ENCODE measurements at places on chromosomes 4 and X.
A peak's percentile ranks its signal among the peaks of the same experiment; 100 is the strongest.

GRCh38 chr4:176641237-176641636 lies 151.5 kb downstream of the VEGFC start:
- no peak for DNase-seq

GRCh38 chr4:53130896-53131561 lies 234.8 kb downstream of the SCFD2 start:
- no peak for DNase-seq

GRCh38 chr4:56060036-56060435 lies 111.3 kb downstream of the CEP135 start:
- DNase-seq: no peak

- DNase-seq: no peak
Observed at GRCh38 chrX:147764868-147765267, 146.9 kb upstream of the FMR1 start.

- DNase-seq: no peak
Observed at GRCh38 chrX:116277351-116278225, 107.0 kb downstream of the AGTR2 start.

DNA sequence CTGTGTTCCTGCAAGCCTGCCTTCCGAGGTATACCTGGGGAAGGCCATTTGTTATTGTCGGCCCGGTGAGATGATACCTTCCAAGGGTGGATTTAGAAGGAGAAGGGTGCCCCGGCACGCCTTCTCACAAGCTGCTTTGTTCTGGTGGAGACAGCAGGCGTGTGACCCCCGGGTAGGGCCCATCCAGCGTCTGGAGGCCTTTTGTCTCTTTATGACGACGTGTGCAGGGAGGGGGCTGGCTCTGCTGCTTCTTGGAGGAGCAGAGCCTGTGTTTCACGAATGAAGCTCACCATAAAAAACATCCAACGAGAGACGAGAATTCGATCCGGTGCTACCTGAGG lies 45.3 kb downstream of the SHOX start:
- peak; percentile 26 for DNase-seq

DNA sequence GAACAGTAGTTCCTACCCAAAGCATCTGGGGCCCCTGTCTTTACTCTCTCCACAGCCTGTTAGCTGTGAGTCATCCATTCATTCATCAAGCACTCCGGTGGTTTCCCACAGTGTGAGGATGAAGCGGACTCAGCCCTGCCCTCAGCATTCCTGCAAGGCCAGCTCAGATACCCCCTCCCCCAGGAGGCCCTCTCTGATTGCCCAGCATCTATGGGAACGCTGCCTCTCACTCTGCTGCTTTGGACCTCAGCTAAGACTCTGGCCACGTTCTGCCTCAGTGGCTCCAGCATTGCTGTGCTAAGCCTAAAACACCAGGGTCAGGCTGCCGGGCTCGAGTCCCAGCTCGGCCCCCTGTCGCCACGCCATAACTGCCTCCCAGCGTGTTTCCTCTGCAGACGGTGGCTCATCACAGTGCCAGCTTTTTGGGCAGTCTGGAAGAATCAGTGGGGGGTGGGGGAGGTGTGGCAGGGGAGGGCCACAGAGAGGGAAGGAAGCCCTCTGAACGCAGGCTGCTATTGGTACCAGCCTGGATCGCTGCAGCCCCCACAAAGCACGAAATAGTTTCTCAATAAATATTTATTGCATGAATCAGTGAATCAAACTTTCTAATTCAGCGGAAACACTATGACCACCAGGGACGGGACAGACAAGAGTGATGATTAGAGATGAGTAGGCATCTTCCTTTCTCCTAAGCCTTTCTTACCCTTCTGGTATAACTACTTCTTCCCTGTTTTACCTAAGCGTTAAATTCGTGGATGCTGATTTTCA lies 74.4 kb downstream of the SORCS2 start:
- DNase-seq: peak; percentile 86

DNA sequence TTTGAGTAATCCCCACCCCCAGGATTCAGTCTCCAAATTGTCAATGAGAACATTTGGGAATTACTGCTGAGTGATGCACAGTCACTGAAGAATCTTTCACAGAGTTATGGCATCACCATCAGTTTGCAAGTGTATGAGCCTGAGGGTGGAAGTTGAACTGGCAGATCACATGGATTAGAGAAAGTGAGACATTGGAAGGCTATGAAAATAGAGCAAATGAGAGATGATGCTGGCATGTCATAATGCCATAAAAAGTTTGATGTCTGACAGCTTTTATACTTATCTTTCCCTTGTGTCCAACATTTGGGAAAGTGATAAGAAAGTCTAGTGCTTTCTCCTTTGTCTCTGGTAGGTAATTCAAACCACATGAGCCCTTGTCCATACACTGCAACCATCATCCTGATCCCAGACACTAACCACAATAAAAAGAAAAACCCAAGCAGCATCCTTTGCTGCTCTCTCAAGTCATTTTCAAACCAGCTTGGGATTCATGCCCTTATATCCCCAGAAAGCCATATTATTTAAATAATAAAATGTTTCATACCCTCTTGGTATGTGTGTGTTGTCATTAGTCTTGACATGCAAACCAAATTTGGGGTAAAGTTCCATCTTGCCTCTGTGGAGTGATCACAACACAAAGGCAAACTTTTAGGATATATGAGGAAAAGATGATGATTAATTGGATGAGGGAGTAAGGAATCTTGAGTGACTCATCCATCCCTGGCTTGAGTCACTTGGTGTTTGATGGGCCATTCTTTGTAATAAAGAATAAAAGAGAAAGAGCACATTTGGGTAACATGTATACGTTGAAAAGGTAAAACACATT lies 438.9 kb downstream of the GRXCR1 start:
- no peak for DNase-seq

DNA sequence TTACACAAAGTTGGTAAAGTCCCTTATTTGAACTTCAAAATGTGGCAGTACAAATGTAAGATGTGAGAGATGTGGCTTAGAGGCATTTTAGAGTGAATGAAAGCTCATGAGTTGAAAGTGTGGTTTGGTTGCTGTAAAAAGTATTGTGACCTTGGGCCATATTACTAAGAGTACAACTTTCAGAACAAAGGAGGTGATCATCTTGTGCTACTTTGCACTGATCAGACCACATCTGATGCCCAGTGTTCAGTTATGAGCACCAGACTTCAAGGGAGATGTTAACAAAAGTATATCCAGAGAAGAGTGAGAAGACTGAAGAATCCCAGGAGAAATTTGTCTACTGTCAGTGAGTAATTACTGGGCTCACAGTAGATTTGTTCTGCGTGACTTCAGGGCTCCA lies 30.2 kb downstream of the NLGN3 start:
- no peak for DNase-seq

DNA sequence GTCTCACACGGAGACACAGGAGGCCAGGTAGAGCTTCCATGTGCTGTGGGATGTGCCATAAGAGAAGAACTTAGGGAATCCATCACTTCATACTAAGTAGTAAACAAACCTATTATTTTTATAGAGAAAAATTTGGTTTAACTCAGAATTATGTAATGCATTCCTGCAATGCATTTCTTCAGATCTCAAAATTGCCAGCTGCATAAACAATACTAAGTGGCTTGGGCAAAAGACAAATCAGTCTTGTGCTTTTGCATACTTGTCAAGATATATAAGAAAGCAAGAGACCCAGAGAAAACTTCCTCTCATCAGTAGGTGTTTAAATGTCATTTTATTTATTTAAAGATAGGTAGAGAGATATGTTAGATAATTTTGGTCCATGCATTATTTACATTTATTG lies 382.1 kb upstream of the CTSO start:
- DNase-seq: no peak

DNA sequence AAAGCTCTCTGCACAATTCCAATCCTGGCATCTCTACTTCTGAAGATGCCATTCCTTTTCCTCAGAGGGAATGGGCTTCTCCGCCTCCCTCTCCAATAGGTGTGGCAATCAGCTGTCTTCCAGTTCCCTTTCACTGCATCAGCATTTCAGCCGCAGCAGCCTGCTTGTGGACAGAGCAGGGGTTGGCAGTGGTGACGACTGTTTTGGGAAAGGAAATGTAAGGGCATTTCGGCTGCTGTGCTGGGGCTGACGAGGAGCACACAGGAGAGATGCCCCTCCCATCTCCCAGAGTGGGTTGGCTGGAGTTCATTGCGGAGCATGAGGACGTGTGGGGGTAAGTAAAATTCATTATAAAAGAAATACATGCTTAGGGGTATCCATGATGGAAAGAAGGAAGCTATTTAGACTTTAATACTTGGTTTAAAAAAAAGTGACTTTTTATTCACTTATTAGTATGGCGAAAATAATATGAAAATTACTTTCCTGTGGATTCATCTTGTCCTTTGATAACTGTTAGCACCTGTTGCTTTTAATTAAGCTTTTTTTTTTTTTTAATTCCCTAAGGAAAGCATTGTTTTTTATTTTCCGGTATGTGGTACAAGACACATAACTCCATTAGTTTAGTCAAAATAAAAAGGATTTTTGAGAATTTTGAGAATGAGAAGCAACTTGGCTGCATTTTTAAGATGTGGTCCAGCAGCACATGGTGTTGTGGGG lies at the start of gene LIMCH1:
LIMCH1 (plus strand) TSS at position 141 of the 717 bp plus-strand sequence. CDS start 67,839 bp downstream, outside the sequence.
- DNase-seq: peak; percentile 79

DNA sequence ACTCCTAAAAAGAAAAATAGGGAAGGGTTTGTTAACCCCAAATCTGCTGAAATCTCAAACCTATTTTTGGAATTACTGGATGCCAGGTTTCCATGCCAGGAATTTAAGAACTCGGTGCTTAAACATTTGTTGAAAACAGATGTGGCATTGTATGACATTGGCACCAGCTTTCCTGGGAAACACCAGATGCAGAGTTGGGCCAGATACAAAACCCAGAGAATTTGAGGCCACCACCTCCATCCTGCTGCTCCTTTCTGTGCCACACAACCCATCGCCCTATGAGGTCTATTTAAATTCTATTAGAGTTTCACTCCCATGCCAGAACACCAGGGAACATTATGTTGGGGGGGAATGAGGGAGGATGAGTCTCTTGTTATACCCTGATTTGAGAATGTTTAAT lies 71.7 kb downstream of the ARAP2 start:
- no peak for DNase-seq

GRCh38 chr4:117623326-117623725 lies 411.0 kb upstream of the NDST3 start:
- DNase-seq: peak; percentile 25

DNA sequence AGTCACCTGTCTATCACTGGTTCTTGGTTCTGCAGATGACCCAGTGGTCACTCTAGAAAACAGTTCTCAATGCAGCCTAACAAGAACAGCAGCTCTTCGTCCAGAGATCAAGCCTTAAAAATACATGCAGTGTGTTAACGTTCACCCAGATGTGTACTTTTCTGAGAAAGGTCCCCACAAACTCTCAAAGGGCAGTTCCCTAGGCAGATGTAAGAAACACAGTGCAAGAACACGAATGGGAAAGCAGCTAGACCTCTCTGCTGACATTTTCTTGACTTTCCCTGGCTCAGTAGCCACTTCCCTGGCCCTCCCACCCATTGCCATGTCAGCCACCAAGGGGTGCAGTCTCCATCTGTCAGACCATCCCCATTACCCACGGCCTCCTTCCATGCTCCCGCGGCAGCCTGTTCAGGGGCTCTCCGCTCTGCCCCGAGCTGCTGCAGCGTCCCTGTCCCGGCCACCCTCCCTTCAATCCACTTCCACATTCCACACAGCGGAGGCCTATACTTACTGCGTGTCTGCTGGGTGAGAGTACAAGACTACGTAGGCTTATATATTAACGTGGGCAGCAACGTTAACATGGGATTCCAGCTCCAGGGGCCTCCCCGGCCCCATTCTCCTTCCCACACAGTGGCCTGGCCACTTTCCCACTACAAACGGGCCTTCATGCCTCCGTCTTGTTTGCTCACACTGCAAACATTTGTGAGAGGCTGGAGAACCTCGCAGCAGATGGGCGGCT lies 34.3 kb downstream of the IRF2 start:
- DNase-seq: no peak

DNA sequence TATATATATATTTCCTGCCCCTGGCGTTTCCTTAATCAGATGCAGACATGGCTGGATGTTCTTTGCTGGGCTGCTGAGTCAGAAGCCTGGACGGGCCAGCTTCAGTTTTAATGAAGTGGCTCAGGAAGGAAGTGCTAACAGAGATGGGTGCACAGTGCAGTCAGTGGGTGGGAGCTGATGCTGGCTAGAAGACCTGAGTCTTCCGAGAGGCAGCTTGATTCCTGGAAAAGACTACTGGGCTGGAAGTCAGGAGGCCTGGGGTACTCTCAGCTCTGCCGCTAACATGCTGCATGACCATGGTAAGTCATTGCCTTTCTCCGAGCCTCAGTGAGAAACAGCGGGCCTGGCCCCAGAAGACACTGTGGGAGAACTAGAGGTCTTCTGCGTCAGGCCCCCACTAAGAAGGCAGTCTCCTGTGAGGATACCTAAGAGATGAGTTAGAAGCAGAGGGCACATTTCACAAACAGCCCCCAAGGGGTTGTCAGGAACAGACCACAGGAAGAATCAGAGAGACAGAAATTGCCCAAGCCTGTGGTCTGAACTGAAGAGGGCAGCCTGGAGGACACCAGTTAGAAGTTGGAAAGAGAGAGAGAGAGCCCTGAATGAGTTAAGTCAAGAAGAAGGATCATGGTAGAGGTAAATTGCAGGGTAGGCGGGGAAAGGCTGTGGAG lies 8.3 kb upstream of the CD40LG start:
- no peak for DNase-seq

GRCh38 chr4:123843137-123843536 lies 446.5 kb downstream of the SPRY1 start:
- DNase-seq: no peak

GRCh38 chrX:50638123-50638522 lies 167.5 kb upstream of the DGKK start:
- DNase-seq: no peak

GRCh38 chrX:11421805-11422524 lies 128.8 kb downstream of the AMELX start:
- DNase-seq: no peak

DNA sequence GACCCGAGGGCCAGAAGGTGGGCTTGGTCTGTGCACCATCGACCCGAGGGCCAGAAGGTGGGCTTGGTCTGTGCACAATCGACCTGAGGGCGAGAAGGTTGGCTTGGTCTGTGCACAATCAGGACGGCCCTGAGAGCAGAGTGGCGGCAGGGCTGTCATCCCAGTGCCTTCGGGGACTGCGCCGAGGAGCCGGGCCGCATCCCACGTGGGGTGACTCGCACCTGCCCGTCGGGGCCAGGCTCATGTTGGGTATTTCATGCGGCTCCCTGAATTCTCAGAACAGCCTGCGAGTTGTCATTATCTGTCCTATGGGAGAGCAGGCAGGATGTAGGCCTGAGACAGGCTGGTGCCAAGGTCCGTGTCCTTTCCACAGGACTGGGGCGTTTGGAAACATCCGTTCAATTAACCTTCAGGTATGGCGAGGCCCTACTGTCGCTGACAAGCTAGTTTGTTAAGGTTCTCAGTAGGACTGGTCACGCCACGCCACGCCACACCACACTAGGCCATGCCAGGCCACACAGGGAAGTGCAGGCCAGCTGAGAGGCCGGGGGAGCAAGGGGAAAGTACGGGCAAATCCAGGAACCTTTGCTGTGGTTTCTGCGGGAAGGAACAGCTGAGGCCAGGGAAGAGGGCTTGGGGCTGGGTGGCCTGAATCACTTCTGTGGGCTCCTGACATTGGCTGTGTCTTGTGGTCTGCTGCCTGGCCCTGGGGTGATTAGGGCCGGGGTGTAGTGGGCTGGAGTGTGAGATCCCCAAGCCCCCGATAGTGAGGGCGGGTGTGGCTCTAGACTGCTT lies 182.9 kb downstream of the AFAP1 start:
- no peak for DNase-seq
